ENCODE measurements at places on chromosomes 3 and 15. TPM values are rescaled to one million over a fixed set of nuclear protein-coding genes. Genes with fewer than 3 reads are reported as not detected.

- no peak for DNase-seq
Observed at GRCh38 chr3:64730681-64731080, 42.9 kb upstream of the ADAMTS9 start.

Gene NEK10
- total RNA-seq = 0.09 TPM

GRCh38 chr15:75745305-75745704, 32.7 kb upstream of the CSPG4 start:
- DNase-seq = no peak

Gene ZNF501
- total RNA-seq = 6.2 TPM

Data from activated T-cell treated with anti-CD3 and anti-CD28 coated beads, Interleukin-2, amount 50 U/mL, for 72 hours (primary cell).